ENCODE measurements at places on chromosomes 12 and 14.

DNA sequence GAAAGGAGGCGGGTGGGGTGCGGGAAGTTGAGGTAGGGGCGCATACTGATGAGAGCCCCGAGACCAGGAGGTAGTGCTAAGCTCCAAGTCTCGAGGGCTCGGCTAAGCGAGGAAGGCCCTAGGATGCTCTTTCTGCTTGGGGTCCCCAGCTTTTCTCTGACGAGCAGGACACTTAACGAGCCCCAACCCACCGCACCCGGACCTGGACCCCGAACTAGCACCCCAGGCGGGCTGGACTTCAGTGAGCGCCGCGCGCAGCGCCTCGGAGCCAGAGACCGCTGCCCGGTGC is 4.7 kb upstream of the C1QL4 start:
- DNase-seq: no peak

DNA sequence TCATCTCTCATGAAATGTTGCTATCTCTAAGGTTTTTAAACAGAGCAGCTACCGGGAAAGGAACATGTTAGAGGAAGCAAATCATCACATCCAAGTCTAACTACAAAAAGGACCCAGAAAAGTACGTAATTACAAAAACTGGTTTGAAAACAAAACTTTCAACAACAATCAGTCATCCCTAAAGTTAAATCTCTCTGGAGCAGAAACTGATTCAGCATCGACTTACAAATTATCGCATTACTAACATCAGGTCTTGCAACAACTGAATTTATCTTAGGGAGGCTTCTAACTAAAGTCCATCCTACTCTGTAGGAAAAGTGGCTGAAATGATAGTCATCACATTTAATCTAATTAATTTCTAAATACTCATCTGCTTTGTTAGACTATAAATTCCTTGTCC is 137.0 kb downstream of the MED13L start:
- DNase-seq: no peak

- DNase-seq: no peak
Measured at GRCh38 chr12:20194171-20194570, 174.2 kb upstream of the PDE3A start.

DNA sequence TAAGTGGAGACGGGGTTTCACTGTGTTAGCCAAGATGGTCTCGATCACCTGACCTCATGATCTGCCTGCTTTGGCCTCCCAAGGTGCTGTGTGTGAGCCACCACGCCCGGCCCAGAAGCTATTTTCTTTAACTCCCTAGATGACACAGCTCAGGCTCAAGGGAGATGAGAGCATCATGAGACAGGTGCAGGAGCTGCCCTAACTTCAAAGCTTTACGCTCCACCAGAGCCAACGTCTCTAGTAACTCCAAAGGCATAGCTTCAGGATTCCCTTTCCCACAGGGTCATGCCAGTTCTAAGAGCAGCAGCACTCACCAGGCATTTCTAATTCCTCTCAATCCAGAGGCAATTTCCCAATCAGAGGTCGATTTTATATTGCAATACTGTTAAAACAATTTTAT is 21.0 kb downstream of the NDUFA12 start:
- DNase-seq: no peak

DNA sequence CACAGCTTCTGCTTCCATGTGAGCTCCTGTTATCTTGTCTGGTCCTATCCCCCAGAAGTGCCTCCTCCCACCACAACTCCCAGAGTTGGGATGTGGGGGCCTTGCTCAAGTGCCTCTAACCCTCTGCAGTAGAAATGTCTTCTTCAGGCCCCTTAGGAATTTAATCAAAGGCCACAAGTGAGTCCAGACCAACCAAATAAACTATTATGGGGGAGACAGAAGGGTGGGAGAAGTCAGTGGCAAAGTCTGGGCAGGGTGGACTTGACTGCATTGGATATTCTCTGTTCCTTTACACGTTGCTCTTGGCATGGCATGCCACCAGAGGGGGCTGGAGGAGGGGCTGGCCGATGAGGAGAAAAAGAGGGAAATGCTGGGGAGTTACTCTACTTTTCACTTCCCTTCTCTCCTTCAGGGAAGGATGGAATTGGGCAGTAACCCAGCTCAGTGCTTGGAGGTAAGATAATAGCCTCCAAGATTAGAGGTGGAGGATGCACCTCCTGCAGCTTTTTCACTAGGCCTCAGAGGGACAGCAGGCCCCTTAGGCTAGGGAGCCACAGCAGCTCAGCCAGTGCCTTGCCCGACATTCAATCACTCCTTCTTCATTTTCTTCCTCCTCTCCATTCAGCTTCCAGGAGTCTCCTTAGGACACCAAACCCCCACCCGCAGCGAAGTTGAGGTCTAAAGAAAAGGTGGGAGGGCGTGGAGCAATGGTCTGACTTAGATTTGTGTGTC is 1.2 kb upstream of the AP1G2 start:
- DNase-seq: no peak

DNA sequence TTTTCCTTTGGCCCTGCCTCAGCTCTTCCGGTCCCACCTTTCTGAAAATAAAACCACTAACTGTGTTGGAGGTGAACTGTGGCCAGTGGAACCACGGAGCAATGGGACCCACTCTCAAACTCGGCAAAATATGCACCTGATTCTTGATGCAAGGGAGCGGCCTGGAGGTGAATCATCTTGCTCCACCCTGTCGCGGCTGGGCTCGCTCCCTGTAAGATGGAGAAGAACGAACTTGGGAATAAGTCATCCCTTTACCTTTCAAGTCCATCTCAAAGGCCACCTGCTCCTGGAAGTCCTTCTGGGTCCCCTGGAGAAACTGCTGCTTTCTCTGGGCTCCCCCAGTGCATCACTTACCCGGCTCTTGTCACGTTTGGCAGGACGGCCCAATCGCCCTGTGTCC is 309.9 kb downstream of the BCL11B start:
- no peak for DNase-seq

GRCh38 chr14:100678469-100678828 is 48.2 kb upstream of the DLK1 start:
- DNase-seq: no peak

GRCh38 chr12:101845137-101845711 is 14.5 kb upstream of the GNPTAB start:
- DNase-seq: no peak

DNA sequence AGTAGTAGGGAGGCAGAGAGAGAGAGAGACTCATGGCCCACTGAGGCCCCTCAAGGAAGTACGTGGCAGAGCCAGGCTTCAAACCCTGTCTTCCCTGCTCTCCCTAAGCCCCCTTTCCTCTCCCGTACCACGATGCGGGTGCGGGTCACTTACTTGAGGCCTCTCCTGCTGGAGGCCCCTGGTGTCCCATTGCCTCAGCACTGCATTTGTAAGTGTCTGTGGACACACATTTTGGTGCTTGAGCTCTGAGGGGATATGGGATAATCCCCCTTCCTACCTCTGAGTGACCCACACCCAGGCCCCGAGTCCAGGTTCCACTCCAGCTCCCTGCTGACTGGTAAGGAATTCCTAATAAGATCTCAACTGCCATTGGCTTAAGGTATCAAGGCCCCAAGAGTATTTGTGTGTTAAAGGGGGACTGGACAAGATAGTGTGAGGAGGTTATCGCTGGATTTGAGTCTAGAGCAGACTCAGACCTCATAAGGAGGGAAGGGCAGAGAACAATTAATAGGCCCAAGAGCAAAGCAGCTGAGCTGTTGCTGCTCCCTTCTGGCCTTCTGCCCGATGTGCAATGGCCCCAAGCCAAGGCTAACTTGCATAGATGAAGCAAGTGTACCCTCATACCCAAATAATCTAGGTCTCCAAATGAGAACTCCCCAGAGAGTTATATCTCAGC is 71.9 kb downstream of the CRACR2A start:
- no peak for DNase-seq

DNA sequence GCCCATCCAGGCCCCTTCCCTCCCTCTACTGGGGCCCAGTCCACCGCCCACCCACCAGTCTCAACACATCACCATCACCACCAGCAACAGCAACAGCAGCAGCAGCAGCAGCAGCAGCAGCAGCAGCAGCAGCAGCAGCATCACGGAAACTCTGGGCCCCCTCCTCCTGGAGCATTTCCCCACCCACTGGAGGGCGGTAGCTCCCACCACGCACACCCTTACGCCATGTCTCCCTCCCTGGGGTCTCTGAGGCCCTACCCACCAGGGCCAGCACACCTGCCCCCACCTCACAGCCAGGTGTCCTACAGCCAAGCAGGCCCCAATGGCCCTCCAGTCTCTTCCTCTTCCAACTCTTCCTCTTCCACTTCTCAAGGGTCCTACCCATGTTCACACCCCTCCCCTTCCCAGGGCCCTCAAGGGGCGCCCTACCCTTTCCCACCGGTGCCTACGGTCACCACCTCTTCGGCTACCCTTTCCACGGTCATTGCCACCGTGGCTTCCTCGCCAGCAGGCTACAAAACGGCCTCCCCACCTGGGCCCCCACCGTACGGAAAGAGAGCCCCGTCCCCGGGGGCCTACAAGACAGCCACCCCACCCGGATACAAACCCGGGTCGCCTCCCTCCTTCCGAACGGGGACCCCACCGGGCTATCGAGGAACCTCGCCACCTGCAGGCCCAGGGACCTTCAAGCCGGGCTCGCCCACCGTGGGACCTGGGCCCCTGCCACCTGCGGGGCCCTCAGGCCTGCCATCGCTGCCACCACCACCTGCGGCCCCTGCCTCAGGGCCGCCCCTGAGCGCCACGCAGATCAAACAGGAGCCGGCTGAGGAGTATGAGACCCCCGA is 6.8 kb upstream of the RNU7-1 start:
- DNase-seq: no peak

- DNase-seq: no peak
Measured at GRCh38 chr14:67112344-67112743, 76.9 kb upstream of the GARIN2 start.

- DNase-seq: no peak
Measured at GRCh38 chr12:124834822-124835221, 28.8 kb downstream of the SCARB1 start.

DNA sequence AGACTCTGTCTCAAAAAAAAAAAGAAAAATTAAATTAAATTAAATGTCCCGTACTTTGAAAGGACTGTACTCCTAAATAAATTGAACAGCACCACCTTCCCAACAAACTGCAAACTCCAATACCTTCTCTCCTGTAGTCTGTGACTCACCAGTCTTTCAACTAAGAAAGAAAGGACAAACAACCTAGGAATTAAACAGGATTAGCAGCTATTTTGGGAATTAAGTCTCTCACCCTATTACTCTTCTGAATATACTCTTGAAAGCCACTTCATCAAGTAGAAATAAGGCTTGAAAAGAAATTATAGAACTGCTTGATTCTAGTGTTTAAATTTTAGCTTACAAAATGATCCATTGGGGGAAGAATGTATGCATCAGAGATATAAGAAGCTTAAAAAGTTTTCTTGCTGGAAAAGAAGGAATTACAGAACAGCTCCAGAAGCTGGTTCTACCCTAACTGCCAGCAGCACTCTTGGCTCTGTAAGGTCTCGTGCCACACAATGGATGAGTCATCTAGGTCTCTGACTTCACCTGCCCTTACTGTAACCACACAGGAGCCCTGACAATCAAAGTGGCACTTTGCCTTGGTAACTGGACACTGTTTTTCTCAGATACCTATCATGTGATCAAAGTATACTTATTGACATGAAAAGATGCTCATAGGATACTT is 57.0 kb upstream of the CERS5 start:
- no peak for DNase-seq

DNA sequence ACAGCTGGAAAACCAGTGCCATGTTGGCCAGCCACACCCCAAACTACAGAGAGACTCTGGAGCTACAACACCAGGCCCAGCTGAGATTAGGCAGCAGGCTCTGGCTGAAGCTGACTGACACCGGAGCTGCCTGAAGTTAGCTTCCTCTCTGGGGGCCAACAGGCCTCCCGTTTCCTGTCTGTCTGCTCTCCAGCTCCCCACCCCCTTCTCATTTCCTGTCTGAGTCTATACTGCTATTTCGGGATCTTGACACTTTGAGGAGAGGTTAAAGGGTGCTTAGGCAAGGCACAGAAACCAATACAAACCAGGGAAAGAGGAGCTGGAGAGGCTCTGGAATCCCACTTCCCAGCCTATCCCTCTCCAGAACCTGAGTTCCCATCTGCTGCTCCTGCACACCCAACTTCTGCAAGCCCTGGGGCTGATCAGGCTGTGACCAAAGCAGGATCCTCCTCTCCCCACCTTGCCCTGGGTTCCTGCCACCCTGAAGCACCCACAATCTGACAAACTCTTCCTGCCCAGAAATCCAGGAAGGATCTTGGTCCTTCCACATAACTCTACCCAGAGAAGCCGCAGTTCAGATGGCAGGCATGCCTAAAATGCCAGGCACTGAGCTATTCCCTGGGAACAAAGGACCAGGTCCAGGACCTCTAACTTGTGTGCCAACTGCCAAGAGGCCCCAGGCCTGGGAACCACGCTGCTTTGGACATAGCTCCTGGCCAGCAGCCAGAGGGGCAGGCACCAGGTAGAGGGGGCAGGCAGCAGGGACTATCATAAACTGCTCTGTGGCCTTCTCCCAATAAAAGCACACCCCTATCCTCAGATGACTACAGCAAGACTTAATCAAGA is 39.9 kb downstream of the PRPF40B start:
- no peak for DNase-seq

GRCh38 chr12:2858944-2859421 is 2.1 kb upstream of the TEX52 start:
- no peak for DNase-seq

- no peak for DNase-seq
Measured at GRCh38 chr12:81942594-81942993, 183.4 kb upstream of the PPFIA2 start.

- DNase-seq: no peak
Measured at GRCh38 chr14:75232597-75232996, 46.0 kb upstream of the FOS start.

DNA sequence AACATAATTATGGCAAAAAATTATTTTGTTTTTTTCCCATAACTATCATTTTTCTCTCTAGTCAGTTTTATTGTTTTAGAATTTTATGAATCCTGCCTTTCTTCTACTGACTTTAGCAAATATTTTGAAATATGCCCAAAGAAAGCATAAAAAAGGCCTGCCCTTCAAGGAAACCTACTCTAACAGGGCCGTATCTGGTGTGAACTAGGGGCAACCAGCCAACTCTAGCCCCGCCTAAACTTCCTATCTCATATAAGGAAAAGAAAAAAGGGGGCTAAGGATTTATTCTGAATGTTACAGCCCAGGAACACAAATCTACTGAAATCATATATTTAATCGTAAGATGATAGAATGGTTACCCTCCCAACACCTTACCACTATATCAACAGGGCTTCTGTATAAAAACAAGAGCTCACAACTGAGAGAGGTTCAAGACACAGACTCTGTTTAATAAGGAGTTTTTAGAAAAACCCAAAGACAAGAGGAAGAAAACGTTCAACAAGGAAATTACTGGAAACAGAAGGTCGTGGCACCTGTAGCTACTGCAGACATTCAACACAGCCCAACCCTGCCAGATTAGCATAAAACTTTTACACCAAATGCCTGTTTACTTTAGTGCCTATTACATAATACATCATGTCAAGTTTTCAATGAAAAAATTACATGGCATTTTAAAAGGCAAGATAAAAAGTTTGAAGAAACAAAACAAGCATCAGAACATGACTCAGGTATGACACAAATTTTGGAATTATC is 12.9 kb upstream of the EPYC start:
- DNase-seq: no peak

DNA sequence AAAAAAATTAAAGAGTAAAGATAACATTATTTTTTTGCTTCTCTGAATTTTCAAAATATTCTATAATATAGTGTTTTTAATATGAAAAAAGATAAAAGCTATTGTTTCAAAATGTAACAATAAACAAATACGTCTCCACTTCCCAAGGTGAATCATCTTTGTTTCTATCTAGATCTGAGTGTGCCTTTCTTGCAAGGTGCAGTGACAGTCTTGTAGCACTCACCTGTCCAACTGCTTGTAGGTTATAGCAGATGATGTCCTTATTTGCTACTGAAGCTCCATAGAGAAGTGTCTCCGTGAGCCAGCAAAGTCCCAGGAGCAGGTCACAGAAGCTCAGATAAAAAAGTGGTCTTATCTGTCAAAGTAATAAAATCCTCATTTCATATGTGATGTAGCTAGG is 21.4 kb downstream of the TMEM116 start:
- DNase-seq: no peak

All from NCI-H1417 treated with DMSO at 0.1 percent for 48 hours (cell line).